ENCODE measurements at places on chromosomes 2 and 18. TPM values are rescaled to one million over a fixed set of nuclear protein-coding genes. Genes with fewer than 3 reads are reported as not detected.

DNA sequence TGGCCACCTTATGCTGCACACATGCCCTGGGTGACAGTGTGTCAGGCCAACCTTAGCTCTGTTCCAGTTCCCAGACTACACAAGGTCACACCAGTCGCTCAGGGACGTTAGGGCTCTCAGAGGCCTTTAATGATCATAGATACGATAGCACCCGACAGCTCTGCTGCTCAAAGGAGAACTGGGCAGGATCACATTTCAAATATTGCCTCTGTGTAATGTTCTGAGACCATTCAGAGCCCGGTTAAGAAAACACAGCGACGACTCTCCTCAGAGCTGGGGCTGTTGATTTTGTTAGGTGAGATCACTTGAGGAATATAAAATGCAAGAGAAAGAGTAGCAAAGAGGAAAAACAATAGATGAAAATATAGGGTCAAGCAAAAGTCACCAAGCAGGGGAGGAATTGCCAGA, 166.6 kb upstream of the TANK start:
- ATAC-seq: peak; percentile 17

- ATAC-seq: no peak
Measured at GRCh38 chr2:170332676-170333402, 154.9 kb downstream of the MYO3B start.

Gene MAP4K3
- 60.1 TPM for total RNA-seq

- ATAC-seq: no peak
Measured at GRCh38 chr2:5720426-5720825, 28.2 kb downstream of the SOX11 start.

DNA sequence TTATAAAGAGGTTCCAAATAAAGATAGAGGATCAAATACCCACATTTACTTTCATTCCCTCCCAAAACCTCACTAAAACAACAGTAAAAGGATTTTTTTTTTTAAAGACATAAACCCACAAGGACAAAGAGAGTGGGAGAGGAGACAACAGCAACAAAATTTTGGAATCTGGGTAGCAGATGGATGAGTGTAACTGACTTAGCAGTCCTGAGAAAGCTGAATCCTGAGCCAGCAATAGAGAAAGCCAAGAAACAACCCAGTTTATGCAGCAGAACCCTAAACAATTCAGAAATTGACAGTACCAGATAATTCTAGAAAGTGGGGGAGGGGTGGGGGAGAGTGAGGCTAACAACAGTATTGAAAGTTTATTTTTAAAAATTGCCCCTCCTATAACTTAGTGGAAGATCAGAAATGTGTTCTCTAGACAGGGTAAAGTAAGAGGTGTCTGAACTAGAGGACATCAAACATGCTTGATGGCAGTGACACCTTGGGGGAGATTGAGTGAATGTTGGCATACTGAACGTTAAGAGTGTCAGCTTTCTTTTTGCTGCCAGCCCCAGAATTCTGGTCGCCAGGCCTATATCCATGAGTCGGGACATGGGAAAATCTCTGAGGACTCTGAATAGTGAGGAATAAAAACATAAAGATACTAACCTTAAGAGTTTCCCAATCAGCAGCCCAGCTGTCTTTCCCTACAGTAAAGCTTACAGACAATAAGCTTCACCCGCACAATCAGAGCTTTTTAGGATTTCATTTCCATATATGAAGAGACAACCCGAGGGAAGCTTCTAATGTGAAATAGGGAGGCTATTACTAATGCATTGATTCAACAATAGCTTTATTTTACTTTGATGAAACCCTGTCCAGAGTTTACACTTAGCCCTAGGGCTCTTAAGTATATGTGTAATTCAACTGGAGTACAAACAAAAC, 128.0 kb upstream of the ALPP start:
- ATAC-seq: no peak

DNA sequence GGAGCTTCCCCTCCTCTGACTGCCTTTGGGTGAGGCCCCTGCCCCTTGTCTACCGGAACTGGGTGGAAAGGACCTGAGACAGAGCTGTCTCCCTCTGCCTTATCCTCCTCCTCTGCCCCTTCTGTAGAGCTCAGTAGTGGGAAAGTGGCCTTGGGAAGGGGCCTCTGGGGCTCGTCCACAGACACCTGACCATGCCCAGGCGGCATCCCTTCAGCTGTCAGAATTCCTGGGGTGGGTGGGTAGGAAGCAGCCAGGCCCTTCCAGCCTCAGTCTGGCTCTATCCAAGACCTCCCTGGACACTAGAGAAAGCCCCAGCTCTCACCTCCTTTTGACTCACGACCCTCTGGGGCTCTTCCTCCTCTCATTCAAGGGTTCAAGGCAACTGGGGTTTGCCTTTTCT, 35.6 kb downstream of the B3GNT2 start:
- ATAC-seq: no peak

DNA sequence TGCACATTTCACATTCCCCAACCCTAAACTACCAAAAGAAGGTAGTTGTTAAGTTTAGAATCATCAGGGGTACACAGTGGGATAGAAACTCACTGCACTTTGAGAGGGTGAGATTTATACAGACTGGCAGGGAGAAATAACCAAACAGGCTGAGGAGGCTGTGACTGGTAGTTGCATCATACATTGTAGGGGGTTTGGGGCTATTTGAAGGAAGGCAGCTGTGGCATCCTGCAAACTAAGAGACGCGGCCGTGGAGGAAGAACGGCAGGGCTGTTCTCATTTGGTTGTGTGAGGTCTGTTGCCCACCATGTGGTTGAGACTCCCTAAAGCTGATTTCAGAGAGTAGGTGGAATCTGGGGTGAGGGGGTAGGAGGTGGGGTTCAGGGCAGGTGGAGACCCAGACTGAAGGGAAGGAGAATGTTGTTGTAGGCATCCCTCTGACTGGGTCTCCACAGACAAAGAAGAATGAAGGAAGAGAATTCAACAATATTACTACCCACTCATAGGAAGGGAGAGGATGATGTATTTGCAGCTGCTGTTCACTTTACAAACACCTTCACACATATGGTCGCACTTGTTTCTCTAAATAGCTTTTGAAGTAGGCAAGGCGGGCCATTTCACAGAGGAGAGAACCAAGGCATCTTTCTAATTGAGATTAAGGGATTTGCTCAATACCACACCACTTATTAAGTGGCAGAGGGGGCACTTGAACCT, 170.9 kb upstream of the SIX2 start:
- ATAC-seq: no peak

- ATAC-seq: no peak
Measured at GRCh38 chr2:219637842-219638185, 10.4 kb downstream of the SLC4A3 start.

GRCh38 chr2:118050386-118050785, 36.5 kb upstream of the CCDC93 start:
- ATAC-seq: peak; percentile 16

- no peak for ATAC-seq
Measured at GRCh38 chr2:214560618-214561190, 149.8 kb downstream of the VWC2L start.

DNA sequence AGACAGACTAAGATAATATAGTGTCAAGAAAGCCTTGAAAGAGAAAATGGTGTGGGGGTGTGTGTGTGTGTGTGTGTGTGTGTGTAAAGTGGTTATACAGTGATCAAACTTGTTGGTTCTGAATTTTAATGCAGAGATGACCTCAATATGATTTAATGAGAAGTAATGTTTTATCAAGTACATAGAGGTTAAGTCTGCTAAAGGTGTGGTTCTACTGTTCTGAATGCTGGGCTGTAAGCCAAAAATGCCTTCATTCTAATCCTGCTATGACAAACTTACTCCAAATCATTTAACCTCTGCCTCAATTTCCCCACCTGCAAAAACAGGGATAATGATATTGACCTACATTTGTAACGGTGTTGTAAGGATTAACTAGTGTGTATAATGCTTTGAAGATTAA, 87.9 kb downstream of the WDPCP start:
- ATAC-seq: no peak

DNA sequence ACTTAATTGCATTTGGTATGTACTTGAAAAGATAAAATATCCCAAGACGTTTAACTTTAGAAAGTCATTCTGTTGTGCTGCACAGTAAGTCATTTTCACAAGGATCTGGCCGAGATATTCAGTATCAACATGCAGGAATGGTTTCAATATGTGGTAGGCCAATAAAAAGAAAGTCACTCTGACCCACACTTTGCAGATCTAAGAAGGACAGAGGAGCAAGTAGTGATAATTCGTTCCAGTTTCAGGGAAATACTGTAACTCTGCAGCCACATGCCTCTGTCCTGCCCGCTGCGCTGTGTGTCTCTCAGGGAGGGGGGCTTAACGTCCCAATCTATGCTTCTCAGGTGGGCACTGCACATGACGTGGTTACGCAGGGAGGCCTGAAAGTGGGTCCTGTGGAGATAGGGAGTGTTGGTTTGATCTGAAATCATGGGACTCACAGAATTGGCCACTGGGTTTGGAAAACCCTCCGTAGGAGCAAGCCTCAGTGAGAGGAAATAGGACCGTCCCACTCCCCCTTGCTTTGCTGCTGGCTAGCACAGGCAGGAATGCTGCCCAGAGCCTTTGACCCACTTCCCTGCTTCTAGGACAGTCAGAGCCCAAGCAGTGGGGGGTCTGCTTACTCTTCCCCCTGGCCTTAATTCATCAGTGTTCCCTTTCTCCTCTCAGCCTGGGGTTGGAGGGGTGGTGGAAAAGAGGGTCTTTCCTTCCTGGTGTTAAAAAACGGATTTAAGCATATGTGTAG, 314.7 kb upstream of the SPRED2 start:
- ATAC-seq: no peak

DNA sequence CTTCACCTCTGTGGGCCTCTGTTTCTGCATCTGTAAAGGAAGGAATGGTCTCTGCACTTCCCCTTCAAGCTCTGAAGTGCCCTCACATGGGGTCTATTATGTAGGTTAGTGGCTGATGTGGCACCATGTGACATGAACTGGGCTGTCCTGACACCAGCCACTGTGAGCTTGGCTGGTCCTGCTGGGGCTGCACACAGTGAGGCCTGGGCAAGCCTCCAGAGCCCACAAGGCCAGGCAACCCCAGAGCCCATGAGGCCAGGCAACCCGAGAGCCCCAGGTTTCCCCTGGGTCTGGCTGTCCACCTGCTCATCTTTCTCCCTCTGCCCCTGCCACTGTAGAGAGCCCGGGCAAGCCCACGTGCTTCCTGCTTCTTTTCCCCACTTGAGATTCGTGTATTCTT, 150.1 kb upstream of the SMAD2 start:
- ATAC-seq: peak; percentile 86

Gene MYO5B
- total RNA-seq: 0.83 TPM

Gene COL5A2
- 5.4 TPM for total RNA-seq

Gene ST8SIA3
- not detected for total RNA-seq

DNA sequence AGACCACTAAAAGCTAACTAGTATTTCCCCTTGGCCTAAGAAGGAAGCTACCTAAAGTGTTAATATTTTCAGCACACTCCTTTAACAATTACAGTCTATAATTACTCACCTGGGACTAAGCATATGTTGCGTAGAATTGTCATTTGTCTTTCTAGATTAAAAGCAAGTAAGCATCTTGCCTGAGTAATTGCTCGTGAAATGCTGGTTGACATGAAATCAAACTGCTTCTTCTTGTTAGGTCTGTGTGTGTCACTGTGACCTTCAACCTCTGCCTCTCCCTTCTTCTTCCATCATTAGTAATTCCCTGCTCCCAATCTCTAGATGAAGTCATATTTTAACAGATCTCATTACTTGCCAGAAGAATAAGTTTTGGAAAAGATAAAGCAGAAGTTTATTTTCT, 212.2 kb downstream of the XIRP2 start:
- peak; percentile 67 for ATAC-seq

DNA sequence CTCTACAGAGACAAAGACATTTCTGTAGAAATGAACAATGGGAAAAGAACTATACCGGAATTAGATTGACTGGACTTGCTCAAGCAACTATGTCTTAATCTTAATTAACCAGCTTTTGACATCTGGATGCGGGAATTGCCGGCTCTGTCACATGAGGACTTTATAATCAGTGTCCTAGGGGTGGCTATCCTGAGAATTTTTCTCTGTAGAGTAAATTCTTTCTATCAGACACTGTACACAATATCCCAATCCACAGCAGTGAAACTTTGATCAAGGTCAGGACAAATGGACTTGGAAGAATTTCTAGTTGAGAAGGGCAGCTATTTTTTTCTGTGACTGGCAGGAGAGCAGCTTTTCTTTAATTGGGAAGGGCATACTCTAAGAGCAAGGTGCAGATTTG, 322.1 kb downstream of the HRH4 start:
- ATAC-seq: no peak

All from motor neuron (in vitro differentiated cells).